ENCODE measurements at places on chromosomes 5 and 9. TPM values are rescaled to one million over a fixed set of nuclear protein-coding genes. Genes with fewer than 3 reads are reported as not detected.

C9orf43 gene
- 0.52 TPM for total RNA-seq

ZBTB26 gene
- 3.7 TPM for total RNA-seq

KCNV2 gene
- total RNA-seq: not detected

MTAP gene
- total RNA-seq: 22.4 TPM

PLEKHG4B gene
- 0.52 TPM for total RNA-seq

TAF9 gene
- total RNA-seq: 26.1 TPM

TMED7 gene
- total RNA-seq: 50.1 TPM

SLC2A6 gene
- 0.52 TPM for total RNA-seq

All from skeletal muscle tissue (tissue), 5 donors.